Activated gamma-delta T cell treated with Interleukin-2 at 50 U/mL for 16 hours (primary cell): ENCODE measurements at places on chromosomes 2 and 18.

DNA sequence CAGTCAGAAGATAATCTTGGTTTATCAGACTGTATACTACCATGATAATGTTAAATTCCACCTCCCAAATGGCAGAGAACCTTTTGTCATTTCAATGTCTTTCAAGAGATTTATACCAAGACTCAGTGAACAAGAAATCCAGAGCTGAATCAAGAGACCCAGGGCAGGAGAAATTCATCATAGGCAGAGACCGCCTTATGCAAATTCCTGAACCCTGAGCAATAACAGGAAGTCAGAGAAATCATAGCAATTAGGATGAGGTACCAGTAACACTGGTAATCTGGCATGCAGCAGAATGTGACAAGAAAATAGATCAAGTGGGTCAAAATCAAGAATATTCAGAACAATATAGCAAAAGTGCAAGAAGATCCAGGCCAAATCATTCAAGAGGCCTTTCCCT, 412.4 kb upstream of the LRATD1 start:
- DNase-seq: no peak

- DNase-seq: no peak
Measured at GRCh38 chr18:48754993-48755473, 195.7 kb downstream of the SMAD7 start.

DNA sequence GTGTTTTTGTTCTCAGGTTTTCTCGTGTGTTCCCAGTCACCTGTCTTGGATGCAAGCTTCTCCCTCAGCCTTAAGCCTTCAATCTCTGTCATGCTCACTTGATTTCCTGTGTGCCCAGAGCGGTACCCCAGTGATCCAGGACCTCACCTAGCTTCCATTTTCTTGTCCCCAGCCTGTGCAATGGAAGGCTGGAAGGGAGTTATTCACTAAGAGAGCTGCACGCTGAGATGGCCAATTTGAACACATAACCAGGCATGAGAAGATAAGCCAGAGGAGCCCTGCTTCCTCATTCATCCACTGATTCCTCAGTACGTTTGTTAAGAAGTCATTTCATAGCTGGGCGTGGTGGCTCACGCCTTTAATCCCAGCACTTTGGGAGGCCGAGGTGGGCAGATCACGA, 130.8 kb upstream of the SERPINE2 start:
- no peak for DNase-seq

GRCh38 chr2:134944975-134945374, 26.4 kb downstream of the CCNT2 start:
- DNase-seq: no peak

- DNase-seq: no peak
Measured at GRCh38 chr2:42744545-42745082, 19.3 kb downstream of the OXER1 start.

DNA sequence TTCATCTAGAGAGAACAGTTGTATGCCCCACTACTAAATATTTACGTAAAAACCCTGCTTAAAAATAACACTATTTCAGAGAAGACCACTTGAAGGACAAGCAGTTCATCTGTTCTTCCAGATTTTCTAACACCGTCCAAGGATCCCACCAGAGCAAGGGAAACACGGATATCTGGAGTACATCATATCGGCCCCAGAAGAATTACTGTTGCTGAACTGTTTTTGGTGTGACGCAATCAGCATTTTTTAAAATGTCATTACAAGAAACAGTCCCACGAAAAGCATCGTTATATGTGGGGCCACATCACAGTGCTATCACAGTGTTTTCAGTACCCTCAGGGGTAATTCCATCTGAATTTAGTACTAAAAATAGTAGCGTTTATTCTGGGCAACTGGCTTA, 134.5 kb upstream of the PKDCC start:
- no peak for DNase-seq

- DNase-seq: no peak
Measured at GRCh38 chr2:226002438-226002837, 602.9 kb downstream of the NYAP2 start.

GRCh38 chr2:156526950-156527636, 90.9 kb downstream of the GPD2 start:
- DNase-seq: no peak
